ENCODE measurements at places on chromosomes 12 and 14.

GRCh38 chr14:53190938-53191337, 37.8 kb upstream of the DDHD1 start:
- DNase-seq: no peak

GRCh38 chr12:116273813-116274550, 3.5 kb downstream of the MED13L start:
- DNase-seq: no peak

- no peak for DNase-seq
Measured at GRCh38 chr14:75986439-75986765, 839 bp downstream of the IFT43 start.

- no peak for DNase-seq
Measured at GRCh38 chr14:35304812-35305462, 12.8 kb downstream of the PSMA6 start.

DNA sequence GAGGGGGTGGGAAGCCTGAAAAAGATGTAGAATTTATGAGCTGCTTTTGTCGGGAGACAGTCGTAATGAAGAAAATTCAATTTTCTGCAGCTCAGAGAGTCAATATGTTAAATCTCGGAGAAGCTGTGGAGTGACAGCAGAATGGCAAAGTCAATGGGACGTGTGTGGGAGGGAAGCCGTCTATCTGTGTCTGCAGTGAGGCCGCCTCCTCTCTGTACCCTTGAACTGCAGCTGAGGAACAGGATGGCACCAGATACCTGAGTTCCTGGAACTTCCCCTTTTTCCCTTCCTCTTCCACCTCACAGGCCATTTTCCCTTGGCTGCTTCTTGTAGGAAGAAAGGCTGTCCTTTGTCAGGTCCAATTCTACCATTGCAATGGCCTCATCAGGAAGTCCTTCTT, 9.3 kb upstream of the CALCOCO1 start:
- DNase-seq: no peak

DNA sequence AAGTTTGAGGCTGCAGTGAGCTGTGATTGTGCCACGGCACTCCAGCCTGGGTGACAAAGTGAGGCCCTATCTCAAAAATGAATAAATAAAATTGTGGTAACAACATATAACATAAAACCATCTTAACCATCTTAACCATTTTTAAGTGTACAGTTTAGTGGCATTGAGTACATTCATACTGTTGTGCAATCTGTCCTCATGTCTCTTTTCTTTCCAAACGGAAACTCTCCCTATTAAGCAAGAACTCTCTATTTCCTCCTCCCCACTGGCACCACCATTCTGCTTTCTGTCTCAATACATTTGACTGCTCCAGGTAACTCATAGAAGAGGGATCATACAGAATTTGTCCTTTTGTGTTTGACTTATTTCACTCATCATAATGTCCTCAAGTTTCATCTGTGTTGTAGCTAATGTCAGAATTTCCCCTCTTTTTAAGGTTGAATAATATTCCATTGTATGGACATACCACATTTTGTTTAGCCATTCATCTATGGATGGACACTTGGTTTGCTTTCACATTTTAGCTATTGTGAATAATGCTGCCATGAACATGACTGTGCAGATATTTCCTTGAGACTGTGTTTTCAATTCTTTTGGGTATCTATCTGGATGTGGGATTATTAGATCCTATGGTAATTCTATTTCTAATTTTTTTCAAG, 4.4 kb upstream of the MARK3 start:
- DNase-seq: no peak

DNA sequence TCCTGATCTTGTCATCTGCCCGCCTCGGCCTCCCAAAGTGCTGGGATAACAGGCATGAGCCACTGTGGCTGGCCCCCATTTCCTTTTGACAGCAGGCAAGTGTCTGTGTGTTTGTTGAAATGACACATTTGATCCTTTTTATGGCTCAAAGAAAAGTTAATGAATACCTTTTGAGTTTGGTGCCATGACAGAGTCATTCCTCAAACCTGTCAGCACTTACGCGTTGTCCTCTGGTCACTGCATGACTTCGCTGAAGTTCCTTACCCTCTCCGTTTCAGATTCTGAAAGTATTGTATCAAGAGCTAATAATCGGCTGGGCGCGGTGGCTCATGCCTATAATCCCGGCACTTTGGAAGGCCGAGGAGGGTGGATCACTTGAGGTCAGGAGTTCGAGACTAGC, 32.4 kb downstream of the NEMF start:
- no peak for DNase-seq

GRCh38 chr12:131912518-131913274, 16.4 kb upstream of the PUS1 start:
- DNase-seq: no peak

DNA sequence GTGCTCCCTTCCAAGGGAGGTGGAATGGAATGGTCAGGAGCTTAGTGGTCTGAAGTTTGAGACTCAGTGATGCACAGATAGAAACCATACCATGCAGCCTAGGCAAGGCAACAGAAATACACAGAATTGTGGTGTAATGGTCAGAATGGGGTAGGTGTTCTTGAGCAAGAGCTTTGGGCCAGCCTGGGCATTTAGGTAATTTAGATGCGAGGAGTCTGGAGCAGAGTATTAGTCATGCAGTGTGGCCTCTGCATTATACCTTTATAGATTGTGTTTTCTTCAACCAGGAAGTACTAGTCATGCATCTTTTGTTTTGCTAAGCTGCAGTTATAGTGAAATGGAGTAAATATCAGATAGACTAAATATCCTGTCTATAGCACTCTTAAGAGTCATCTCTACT, 118.3 kb downstream of the DAAM1 start:
- DNase-seq: no peak

GRCh38 chr14:25501749-25502148, 451.8 kb upstream of the STXBP6 start:
- DNase-seq: no peak

- DNase-seq: no peak
Measured at GRCh38 chr12:117570608-117571007, 209.2 kb upstream of the NOS1 start.

DNA sequence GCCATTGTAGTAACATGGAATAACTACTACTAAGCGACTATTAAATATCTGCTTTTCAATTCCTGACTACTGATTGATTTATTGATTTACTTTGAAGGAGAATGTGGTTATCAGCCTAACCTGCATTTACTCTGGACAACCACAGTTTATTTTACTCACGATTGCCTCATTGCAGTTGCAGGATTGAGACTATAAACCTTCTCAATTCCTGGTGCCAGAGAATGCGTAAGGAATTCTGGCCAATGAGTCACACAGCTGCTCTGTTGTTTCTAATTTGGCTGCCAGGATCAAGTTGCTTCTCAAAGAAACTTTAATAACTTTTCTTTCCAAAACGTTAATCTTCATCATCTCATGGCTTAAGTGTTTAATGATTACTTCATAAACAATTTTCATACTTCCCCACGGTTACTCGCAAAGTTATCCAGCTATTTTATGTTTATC, 13.1 kb upstream of the TMTC1 start:
- DNase-seq: no peak
